ENCODE measurements at places on chromosomes 13 and 19. TPM values are rescaled to one million over a fixed set of nuclear protein-coding genes. Genes with fewer than 3 reads are reported as not detected.

GRCh38 chr13:42696191-42696590 lies 85.2 kb upstream of the FAM216B start:
- DNase-seq = no peak

DNA sequence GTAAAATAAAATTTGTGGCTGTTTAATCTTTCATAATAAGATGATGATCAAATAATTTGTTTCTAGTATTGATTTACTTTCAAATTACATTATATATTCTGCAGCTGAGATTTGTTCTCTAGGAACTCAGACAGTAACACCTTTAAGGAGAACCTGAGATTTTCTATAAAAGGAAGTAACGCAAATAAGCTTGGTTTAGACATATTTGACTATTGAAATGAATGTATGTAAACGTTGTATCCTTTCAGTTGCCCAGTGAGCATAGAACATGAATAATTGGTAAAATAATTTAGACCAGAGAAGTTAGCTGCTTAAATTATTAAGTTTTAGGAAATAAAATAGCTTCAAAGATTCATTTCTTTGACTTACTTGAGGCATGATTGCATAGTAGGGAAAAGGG lies 3.1 kb downstream of the CDK8 start:
- DNase-seq = no peak

DNA sequence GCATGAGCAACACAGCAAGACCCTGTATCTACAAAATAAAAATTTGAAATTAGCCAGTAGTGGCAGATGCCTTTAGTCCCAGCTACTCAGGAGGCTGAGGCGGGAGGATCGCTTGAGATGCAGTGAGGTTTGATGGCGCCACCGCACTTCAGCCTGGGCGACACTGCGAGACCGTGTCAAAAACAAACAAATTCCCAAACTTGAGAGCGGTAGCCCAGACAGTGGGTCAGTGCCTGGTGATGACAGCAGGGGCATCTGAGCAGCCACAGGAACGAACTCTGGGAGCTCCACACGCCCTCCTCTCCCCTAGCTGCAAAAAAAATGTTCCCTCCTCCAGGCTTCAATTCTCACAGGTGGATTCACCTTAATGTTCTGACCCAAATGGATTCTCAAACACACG lies 14.1 kb downstream of the ZNF490 start:
- DNase-seq = no peak

- DNase-seq = no peak
Measured at GRCh38 chr19:638906-639252, 800 bp upstream of the FGF22 start.

Gene C19orf38
- total RNA-seq = 2.7 TPM

Gene LILRA6
- total RNA-seq = 11.4 TPM

Gene LRRC4B
- total RNA-seq = 3.5 TPM

Gene ZNF560
- total RNA-seq = not detected

- DNase-seq = peak; percentile 68
Measured at GRCh38 chr13:39600766-39601165, 2.2 kb downstream of the LHFPL6 start.

GRCh38 chr19:37981785-37982475 lies 74.9 kb downstream of the SIPA1L3 start:
- peak; percentile 19 for DNase-seq

DNA sequence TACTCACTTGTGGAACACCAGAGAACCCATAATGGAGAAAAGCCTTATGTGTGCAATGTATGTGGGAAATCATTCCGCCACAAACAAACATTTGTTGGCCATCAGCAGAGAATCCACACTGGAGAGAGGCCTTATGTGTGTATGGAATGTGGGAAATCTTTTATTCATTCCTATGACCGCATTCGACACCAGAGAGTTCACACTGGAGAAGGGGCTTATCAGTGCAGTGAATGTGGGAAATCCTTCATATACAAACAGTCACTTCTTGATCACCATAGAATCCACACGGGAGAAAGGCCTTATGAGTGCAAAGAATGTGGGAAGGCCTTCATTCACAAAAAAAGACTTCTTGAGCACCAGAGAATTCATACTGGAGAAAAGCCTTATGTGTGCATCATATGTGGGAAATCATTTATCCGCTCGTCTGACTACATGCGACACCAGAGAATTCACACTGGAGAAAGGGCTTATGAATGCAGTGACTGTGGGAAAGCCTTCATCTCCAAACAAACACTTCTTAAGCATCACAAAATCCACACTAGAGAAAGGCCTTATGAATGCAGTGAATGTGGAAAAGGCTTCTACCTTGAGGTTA lies 10.9 kb downstream of the ZNF549 start:
- DNase-seq = no peak

Gene STOML3
- total RNA-seq = not detected

DNA sequence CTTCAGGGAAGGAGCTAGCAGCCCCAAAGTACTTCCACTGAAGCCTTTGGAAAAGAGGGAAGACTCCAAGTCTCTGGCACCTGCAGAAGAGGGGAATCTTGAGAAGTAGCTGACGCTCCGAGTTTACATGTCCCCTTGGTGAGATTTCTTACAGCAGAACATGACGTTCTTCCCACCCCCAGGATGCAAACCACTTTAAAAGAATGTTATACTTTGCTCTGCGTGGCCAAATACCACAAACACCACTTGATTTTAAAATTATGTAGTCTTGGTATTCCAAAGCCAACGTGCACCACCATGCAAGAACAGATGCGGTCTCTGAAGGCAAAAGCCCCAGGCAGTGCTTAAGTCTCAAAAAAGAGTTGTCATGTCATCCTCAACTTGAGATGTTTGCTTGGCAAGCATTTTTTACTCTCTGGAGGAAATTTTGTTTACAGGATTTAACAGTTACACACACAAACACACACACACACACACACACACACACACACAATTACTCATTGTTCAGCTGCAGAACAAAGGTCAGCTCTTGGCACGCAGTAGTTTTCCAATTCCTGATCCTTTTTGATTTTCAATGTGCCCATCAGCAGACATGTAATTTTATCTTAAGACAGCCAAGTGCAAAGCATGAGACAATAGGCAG lies 106.1 kb downstream of the RGCC start:
- DNase-seq = no peak

Gene ZNF85
- total RNA-seq = 4.8 TPM

DNA sequence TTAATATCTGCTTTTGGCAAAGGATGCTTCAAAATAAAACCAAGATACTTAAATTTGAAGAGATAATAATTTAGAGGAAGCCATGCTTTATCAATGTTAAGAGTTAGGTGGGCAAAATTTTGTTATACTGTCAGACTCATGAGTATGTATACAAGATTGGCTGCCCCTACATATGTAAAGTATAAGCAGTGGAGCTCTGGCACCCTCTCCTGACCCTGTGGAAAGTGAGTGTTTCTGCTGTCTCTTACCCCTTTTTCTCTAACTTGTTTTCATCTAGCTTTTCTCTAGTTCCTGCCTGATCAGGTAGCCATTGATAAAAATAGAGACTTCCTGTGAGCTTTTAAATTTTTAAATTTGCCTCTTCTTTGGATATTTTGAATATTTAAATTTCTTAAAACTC lies 710.9 kb upstream of the SPRY2 start:
- DNase-seq = no peak

GRCh38 chr13:86541461-86541860 lies 742.2 kb upstream of the SLITRK6 start:
- no peak for DNase-seq

DNA sequence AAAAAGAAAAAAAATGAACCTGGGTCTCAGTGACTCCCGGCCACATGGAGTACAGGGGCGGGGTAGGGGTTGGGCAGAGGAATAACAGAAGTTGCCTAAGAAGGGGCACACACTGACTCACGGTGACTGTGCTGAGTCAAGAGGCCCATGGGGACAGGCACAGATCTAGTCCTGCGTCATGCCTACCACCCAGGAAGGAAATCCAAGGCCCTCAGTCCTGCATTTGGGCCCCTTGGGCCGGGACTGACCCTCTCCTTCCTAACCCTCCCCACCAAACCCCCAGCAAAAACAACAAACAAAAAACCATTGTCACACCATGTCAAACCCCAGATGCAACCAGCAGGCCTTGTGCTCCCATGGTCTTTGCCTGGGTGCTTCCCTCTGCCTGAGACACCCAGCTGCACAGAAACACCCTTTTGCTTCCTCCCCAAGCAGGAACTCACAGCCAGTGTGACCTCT lies 9.6 kb upstream of the NOTCH3 start:
- DNase-seq = no peak

All from sciatic nerve (tissue), 2 donors.